ENCODE measurements at places on chromosomes 7 and 10. TPM values are rescaled to one million over a fixed set of nuclear protein-coding genes. Genes with fewer than 3 reads are reported as not detected.

DNA sequence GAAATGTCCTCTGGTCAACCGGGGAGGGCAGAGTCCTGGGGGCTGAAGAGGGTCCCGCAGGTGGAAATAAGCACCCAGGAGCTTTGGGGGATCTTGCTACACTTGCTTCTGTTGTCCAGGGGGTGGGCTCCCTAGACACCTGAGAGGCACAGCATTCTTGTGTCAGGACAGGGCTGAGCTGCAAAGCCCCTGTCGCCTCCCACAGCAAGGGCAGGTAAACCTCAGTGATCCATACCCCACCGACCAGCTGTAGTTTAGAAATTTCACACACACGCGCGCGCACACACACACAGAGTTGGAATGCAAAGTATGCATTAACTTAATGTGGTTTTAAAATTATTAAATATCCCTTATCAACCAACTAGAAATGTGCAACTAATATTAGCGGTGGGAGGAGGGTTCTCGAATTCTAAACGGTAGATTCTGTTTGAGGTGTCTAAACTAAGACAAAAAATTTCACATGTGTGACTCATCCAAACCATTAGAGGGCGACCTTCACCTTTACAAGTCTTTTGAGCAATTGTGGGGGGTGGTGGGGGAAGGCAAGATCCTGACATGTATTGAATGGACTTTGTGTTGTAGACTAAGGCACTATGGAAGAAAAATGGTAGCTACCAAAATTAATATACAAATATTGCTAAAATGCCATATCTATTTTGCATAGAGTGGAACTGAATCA, 34.3 kb upstream of the PTF1A start:
- no peak for DNase-seq

DNA sequence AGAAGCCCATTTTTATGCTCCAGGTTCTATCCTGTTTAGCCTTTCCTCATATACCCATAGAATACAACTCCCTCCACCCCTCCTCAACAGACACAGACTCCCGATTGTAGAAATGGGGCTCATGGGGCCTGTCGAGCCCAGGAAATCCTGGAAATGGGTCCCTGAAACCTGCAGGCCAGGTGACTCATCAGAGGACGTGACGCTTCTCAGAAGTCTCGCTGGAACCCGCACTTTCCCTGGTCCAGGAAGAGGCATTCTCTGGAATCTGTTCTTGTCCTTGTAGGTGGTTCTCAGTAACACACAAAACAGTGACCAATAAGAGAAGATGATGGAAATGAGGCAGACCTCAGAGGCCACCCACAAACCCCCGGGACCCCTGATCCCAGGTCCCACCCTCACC, 244.8 kb upstream of the PPP2R2D start:
- peak; percentile 18 for DNase-seq

CFAP69 gene
- total RNA-seq: 4.9 TPM

TRIM74 gene
- not detected for total RNA-seq

All from sigmoid colon (tissue), 7 donors.